Activated T-cell treated with anti-CD3 and anti-CD28 coated beads, Interleukin-2, amount 50 U/mL, for 4 hours (primary cell): ENCODE measurements at places on chromosomes 1 and 21. TPM values are rescaled to one million over a fixed set of nuclear protein-coding genes. Genes with fewer than 3 reads are reported as not detected.

The LENEP gene
- 0.40 TPM for total RNA-seq

The NDUFS2 gene
- total RNA-seq = 70.7 TPM

The ARHGAP30 gene
- total RNA-seq = 128 TPM

The KCNJ15 gene
- total RNA-seq = 0.29 TPM

The MSH4 gene
- total RNA-seq = 0.45 TPM

The FAM163A gene
- not detected for total RNA-seq

The FCRL4 gene
- total RNA-seq = not detected

The S100B gene
- 0.55 TPM for total RNA-seq

The SPTA1 gene
- not detected for total RNA-seq

The COL6A2 gene
- 7.7 TPM for total RNA-seq

The ZNF648 gene
- total RNA-seq = not detected

The RAP1GAP gene
- 1.4 TPM for total RNA-seq

The MYBPH gene
- not detected for total RNA-seq

The ARHGAP29 gene
- 0.16 TPM for total RNA-seq

The DHX9 gene
- total RNA-seq = 402 TPM

The STYXL2 gene
- total RNA-seq = not detected

The NPHP4 gene
- 7.0 TPM for total RNA-seq

The RPAP2 gene
- total RNA-seq = 25.6 TPM

The DIO1 gene
- not detected for total RNA-seq

The PRELP gene
- 0.03 TPM for total RNA-seq

The ITGB2 gene
- total RNA-seq = 175 TPM

The ATP1A4 gene
- not detected for total RNA-seq

The C1orf94 gene
- total RNA-seq = not detected

The IL23R gene
- 14.4 TPM for total RNA-seq

The FCGR3A gene
- total RNA-seq = 0.87 TPM

The IL20 gene
- total RNA-seq = not detected

The ZMYM4 gene
- total RNA-seq = 24.2 TPM
